Naive thymus-derived CD8-positive, alpha-beta T cell (primary cell): ENCODE measurements at places on chromosomes 11 and 22.

DNA sequence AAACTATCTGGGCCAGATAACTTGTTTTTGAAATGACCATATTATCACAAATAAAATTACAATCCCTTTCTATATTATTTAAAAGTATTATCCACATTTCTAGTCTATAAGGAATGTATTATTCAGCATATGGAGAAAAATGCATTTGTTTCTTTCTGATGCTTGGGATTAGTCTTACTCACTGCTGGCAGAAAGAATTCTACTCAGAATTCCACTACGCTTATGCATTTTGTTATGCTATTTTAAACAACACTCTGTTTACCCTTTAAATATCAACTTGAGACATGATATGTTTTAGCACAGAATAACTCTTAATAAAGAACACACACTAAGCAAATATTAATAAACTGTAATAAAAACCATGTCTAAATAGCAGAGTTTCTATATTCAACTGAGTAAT lies 77.6 kb upstream of the ANO3 start:
- DNase-seq = no peak

- DNase-seq = peak; percentile 90
Measured at GRCh38 chr11:64846998-64847666, 2.7 kb upstream of the CDC42BPG start.

DNA sequence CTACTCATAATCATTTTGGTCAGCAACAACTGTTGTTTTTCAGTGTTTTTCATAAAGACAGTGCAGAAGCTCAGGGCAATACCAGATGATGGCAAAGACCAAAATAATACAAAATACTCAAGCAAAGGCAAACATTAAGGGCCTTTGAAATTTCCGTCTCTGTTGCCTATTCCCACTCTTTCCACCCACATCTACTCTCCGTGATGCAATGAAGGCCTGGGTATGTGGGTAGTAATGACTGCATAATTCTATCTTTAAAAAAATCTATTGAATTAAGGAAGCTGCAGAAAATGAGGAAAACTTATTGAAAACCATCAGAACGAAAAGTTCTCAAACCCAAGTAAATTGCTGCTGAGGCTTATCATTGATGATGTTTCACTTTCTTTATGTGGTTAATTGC lies 203.3 kb downstream of the MAML2 start:
- no peak for DNase-seq

- no peak for DNase-seq
Measured at GRCh38 chr22:38863531-38864131, 8.4 kb downstream of the CBX6 start.

DNA sequence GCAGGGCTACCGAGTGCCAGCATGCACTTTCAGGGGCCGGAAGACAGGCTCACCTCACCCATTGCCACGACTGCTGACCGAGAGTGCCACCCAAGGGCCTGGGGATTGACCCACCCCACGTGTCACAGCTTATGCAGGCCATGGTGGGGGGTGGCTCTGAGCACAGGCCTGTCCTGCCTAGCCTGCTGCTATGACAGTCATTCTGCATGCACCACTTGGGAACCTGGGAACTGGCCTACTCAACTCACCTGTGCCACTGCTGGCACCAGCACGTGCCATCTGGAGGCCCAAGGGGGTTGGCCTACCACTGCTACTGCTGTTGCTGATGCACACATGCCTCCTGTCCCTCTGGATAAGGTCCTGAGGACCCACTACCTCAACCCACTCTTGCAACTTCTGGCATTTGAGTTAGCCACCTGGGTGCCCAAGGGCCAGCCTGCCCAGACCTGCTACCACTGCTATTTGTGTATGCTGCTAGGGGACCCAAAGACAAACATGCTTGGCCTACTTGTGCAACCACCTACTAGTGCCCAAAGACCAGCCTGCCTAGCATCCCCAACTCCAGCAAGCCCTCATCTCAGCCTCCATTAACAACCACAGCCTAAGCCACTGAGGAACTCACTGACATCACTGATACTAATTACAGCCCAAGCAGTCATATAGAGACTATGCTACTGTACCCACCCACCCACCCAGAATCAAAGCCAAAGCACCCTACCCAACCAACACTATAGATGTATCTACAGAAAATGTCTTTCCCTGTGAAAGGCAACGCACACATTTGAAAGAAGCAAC lies 59.0 kb upstream of the NARS2 start:
- no peak for DNase-seq

- peak; percentile 51 for DNase-seq
Measured at GRCh38 chr22:22720201-22720723, 75.8 kb downstream of the GGTLC2 start.

DNA sequence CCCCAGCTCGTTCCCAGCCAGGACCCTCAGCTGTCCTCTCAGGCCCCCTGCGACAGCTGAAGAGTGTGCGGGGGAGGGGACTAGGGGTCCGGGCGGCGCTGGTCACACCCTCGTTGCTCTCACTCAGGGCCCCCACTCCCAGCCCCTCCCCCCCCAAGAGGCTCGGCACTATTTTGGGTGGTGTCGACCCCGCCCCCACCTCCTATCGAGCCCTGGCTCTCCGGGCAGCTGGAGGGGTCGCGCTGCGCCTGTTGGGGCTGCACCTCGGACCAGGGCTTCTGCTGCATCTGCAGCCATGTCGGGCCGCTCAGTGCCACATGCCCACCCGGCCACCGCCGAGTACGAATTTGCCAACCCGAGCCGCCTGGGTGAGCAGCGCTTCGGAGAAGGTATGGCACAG lies at the start of gene HSPB2:
HSPB2 (plus strand) TSS at position 200 of the 400 bp plus-strand sequence; CDS start at position 296, 96 bp downstream.
- DNase-seq = no peak

DNA sequence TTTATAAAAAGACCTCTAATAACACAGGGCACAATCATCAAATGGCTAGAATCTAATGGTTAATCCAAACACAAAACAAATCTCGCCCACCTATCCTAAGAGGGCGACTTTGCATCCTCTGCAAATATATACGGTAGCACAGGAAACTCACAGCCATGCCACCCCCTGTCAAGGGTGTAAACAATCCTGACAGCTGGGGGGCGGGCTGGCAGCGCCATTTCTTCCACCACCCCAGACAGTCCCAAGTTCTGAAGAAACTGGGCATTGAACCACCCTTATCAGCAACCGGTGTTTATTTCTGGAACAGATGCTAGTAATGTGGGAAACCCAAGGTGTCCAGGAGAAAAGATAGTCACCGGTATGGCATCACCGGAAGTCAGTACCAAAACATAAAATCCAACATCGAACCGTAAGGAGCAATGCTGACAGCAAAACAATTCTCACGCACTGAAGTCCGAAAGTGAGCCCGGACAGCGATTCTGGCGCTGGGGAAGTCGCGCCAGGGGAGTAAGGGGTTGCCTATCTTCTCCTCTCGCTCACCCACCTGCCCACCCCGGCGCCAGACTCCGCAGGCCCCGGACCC lies 825 bp downstream of the FBXO3 start:
- peak; percentile 67 for DNase-seq

- DNase-seq = no peak
Measured at GRCh38 chr11:70141486-70142220, 61.4 kb upstream of the FADD start.

DNA sequence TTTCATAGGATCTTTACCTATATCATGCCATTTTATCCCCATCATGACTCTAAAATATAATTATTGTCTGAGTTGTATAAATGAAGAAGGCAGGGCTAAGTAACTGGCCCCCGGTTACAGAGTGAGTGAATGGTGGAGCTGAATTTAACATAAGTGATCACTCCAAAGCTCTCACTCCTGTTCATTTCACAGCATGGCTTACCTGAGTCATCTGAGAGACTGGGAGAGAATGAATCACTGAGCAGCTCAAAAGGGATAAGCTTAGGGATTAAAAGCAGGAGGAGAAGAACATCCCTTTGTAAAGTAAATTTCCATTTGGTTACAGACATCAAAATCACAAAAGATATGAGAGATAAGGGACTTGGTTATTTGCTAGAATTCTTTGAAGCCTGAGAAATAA lies 294.0 kb upstream of the CTSC start:
- no peak for DNase-seq

GRCh38 chr22:29867260-29867659 lies 15.7 kb upstream of the MTMR3 start:
- DNase-seq = no peak

GRCh38 chr11:125451400-125452124 lies 44.5 kb downstream of the FEZ1 start:
- no peak for DNase-seq
